ENCODE measurements at places on chromosomes 3 and 15.

DNA sequence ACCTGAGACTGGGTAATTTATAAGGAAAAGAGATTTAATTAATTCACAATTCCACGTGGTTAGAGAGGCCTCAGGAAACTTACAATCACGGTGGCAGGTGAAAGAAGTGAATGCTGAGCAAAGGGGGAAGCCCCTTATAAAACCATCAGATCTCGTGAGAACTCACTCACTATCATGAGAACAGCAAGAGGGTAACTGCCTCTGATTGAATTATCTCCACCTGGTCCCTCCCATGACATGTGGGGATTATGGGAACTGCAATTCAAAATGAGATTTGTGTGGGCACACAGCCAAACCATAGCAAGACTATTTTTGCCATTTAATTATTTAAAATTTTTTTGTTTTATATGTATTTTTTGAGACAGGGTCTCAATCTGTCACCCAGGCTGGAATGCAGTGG, 27.0 kb upstream of the KCTD6 start:
- DNase-seq = no peak

DNA sequence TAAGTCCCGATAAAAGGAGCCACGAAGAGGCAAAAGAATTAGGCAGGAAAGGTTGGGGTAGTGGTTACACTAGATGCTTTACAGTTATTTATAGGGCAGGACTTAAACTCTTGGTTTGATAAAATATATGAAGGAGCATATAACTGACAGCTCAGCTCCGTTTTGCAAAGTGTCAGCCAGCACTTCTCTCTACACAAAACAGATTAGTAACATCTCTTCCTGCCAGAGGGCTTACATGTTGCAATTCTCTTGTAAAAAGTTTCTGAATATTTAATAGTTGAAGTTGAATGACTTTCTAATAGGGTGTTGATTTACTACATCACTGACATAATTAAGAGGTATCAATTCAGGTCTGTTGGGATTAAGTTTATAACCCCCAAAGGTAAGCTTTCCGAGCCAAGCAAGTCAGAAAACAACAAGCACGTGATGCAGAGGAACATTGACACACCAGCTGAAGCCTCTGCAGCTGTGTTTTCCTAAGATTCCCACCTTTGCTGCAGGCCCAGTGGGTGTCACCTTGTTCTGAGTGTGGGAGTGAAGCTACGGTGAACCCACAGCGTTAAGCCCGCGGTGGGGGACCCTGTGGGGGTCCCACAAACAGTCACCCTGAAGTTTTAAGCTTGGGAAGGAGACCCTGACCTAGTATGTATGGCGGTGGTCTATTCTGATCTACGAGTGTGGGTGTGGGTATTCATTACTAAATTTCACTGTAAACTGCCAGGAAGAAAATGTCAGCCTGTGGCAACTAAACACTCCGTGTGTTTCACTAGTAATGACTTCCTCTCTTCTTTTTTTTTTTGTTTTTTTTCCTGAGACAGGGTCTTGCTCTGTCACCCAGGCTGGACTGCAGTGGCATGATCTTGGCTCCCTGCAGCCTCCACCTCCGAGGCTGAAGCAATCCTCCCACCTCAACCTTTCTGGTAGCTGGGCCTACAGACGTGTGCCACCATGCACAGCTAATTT, 22.0 kb upstream of the ATP13A3 start:
- no peak for DNase-seq

- DNase-seq = no peak
Measured at GRCh38 chr15:85691350-85692240, 103.1 kb downstream of the KLHL25 start.

- no peak for DNase-seq
Measured at GRCh38 chr15:92883163-92883875, 16.8 kb upstream of the CHD2 start.

DNA sequence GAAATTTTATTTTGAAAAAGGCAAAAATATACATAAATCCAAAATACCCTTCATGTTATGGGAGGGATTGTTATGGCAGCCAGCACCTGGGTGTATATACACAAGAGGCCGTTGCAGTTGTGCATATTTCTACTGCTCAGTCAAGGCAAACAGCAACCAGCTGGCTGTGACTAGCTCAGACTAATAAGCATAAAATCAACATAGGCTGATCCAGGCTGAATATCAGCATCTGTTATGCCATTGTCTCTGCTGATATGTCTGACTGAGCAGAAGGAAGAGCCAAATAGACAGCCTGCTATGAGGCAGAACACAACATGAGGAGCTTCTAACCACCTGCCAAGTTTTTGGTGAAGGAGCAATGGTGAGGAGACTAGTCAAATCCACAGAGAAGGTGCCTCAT, 457.5 kb upstream of the ALCAM start:
- peak; percentile 74 for DNase-seq

- no peak for DNase-seq
Measured at GRCh38 chr3:22951910-22952309, 251.2 kb upstream of the UBE2E2 start.

- peak; percentile 79 for DNase-seq
Measured at GRCh38 chr3:59424268-59425010, 374.6 kb upstream of the CFAP20DC start.

DNA sequence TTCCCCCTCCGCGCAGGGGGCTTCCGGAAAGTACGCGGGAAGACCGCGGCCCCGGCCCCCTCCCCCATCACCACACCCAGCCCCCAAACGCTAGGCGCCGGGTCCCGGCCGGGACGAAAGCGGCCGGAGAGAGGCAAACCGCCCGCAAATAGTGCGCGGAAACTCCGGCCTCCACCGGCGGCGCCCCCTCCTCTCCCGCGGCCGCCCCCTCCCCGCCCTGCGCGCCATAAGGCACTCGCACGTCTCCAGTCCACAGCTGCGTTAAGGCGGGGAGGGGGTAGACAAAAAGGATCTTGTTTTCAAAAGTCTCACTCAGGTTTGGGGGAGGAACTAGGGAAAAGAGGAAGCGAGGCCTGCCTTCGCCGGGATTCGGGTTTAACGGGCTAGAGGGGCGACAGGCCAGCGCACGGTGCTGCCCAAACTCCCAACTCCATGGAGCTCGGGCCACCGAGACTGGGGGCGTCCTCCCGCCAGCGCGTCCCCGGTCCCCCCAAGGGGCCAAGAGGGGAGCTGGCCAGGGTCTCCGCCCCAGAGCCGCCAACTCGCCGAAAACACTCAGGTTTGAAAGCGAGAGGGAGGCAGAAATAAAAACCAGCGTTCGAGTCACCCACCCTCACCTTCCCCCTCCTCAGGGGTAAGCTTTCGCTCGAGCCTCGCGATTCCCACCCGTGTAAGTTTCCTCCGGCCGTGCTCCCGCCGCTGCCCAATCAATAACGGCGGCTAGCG, 1.8 kb downstream of the ANP32A start:
- DNase-seq = peak; percentile 57

GRCh38 chr3:13543253-13543652, 5.7 kb upstream of the FBLN2 start:
- DNase-seq = peak; percentile 97

GRCh38 chr3:135997554-135998320, 32.2 kb downstream of the PPP2R3A start:
- DNase-seq = no peak

- peak; percentile 53 for DNase-seq
Measured at GRCh38 chr15:68817304-68818065, 3.2 kb downstream of the ANP32A start.

- no peak for DNase-seq
Measured at GRCh38 chr3:95901948-95902347, 912.4 kb upstream of the EPHA6 start.

DNA sequence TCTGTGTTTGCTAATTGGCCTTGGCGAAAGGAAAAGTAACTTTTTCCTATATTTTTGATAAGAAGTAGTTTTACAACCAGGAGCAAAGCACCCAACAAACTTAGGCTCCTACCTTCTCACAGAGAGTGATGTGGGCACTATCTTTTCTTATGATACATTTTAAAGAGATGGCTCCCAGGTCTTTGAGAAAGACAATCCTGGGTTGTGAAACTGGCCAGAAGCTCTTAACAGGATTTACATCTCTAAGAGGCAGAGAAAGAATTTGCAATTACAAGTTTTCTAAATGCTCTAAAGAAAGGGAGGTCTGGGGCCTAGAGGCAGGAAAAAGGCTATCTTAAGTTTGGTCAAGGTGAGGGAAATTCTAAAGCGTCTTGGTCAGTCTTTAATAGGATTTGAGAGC, 609.7 kb downstream of the VGLL3 start:
- DNase-seq = no peak

GRCh38 chr3:156409694-156410093, 145.2 kb downstream of the SSR3 start:
- DNase-seq = no peak

GRCh38 chr3:186024210-186024609, 84.7 kb downstream of the ETV5 start:
- DNase-seq = peak; percentile 47

DNA sequence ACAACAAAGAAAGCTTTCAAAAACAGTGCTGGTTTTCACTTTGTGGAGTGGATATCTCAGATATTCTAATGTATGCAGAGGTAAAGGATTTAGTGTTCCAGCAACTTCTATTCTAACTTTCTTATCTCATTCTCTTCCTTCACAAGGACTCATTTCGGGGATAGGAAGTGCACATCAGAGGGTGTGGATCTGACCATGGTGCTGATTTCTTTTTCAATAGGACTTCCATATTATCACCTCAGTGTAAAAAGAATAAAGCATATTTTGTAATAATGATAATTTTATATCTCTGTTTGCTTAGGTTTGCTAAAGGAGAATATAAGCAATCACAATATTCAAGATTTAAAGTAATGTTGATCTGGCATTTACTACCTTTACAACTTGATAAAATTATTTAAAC, 12.5 kb upstream of the CADM2 start:
- no peak for DNase-seq

- DNase-seq = no peak
Measured at GRCh38 chr15:76195506-76196268, 115.6 kb downstream of the ETFA start.

DNA sequence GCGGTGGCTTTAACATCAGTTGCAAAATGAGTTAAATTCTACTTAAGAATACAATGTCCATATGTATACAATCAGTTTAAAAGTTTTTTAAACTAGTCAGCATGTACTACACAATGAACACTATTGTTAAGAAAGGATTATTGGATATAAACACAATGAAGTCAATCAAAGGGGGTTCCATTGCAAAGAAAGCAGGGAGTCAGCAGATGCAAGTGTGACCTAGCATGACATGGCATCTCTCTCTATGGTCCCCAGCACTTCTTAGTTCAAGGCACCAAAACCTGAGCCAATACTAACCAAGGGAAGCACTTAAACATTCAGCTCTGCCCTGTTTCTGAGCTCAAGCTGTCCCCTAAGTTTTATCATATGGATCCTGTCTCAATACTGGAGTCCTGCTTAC, 17.0 kb downstream of the KLHL6 start:
- no peak for DNase-seq

GRCh38 chr3:14524311-14524711, 15.8 kb downstream of the GRIP2 start:
- DNase-seq = no peak

GRCh38 chr15:68356778-68357177, 75.2 kb downstream of the ITGA11 start:
- no peak for DNase-seq

- DNase-seq = no peak
Measured at GRCh38 chr15:62449638-62450037, 284.6 kb upstream of the C2CD4B start.

- peak; percentile 44 for DNase-seq
Measured at GRCh38 chr3:174198199-174198598, 660.9 kb upstream of the NAALADL2 start.

All from fibroblast of upper back skin (primary cell).